ENCODE measurements at places on chromosomes 2 and 18. TPM values are rescaled to one million over a fixed set of nuclear protein-coding genes. Genes with fewer than 3 reads are reported as not detected.

- no peak for DNase-seq
Observed at GRCh38 chr18:64276311-64277090, 127.6 kb upstream of the LINC00305 start.

- no peak for DNase-seq
Observed at GRCh38 chr2:194826241-194826640, 830.8 kb upstream of the SLC39A10 start.

GRCh38 chr2:157326698-157327097 is 1.1 kb upstream of the ERMN start:
- no peak for DNase-seq

DNA sequence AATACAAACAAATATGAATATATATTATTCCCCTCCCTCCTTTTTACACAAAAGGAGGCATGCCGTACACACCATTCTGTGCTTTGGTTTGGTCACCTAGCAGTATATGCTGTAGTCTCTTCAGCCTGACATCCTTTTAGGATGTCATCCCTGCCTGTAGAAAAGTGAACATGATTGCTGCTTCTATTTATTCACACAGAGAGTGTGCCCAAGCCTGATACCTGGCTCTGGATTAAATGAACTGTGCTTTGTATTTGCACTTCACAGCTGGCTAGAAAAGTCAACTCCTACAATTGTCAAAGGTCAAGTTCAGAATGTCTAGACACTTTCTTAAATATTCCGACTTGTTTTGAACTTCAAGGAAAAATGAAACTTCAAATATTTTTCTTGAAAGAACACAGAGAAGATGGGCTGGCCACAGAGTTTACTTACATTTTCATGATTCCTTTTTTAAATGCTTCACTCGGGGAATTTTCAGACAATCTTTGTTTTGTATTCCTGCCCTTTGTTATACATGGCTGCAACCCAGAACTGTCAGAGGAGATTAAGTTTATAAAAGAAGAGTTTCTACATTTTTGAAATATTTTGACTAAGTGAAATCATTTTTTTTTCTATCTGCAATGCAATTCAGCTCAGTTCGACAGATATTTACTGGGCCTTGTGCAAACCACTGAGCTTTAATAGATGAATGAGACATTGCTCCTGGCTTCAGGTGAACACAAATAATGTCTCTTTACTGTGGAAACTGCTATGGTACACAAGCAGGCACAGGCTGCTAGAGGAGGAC is 33.5 kb downstream of the DAPL1 start:
- no peak for DNase-seq

GRCh38 chr18:26489191-26489590 is 59.2 kb downstream of the KCTD1 start:
- no peak for DNase-seq

The IL37 gene
- not detected for total RNA-seq

The UNC80 gene
- total RNA-seq: 0.18 TPM

Measured in ureter (tissue), 1 donor.